ENCODE measurements at places on chromosomes 5 and 9.

DNA sequence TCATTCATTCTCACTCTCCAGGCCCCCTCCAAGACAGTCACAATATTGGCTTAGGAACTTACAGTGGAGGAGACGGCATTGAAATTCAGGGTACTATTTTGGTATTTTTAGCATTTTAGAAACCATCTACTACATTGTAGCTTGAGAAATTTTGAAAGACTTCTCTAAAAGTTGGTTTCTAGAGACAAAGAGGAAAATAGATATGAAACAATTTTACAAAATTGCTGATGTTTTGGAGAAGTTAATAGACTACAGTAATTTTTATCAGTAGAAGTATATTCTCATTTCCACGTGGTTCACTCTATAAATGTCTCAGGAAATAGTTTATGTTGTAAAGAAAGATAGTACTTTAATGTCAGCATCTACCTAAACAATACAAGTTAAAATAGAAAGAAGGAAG lies 63.2 kb upstream of the ZSWIM6 start:
- DNase-seq: no peak

DNA sequence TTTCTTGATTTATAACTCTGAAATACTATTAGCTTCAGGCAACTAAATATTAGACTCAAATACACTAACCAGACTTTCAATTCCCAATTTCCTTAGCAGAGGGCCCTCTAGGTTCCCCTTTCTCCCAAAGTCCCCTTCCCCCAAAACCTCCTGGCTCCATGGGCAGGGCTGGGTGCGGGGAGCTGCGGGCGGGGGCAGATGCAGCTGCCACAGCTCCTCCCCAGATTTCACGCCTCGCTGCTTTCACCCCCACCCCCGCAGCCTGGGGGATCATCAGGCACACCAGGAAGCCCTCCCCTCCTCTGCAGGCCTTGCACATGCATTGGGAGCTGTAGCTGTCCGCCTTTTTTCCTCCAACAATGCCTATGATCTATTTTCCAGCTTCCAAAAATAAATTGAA lies 82.8 kb upstream of the SPATA31C2 start:
- no peak for DNase-seq

GRCh38 chr5:122141751-122142150 lies 12.4 kb downstream of the ZNF474 start:
- DNase-seq: no peak

GRCh38 chr5:169591636-169592035 lies 8.1 kb downstream of the SPDL1 start:
- DNase-seq: no peak

- DNase-seq: no peak
Measured at GRCh38 chr5:14148890-14149671, 5.9 kb downstream of the TRIO start.

GRCh38 chr9:93525476-93525875 lies 50.9 kb upstream of the PHF2 start:
- DNase-seq: no peak

DNA sequence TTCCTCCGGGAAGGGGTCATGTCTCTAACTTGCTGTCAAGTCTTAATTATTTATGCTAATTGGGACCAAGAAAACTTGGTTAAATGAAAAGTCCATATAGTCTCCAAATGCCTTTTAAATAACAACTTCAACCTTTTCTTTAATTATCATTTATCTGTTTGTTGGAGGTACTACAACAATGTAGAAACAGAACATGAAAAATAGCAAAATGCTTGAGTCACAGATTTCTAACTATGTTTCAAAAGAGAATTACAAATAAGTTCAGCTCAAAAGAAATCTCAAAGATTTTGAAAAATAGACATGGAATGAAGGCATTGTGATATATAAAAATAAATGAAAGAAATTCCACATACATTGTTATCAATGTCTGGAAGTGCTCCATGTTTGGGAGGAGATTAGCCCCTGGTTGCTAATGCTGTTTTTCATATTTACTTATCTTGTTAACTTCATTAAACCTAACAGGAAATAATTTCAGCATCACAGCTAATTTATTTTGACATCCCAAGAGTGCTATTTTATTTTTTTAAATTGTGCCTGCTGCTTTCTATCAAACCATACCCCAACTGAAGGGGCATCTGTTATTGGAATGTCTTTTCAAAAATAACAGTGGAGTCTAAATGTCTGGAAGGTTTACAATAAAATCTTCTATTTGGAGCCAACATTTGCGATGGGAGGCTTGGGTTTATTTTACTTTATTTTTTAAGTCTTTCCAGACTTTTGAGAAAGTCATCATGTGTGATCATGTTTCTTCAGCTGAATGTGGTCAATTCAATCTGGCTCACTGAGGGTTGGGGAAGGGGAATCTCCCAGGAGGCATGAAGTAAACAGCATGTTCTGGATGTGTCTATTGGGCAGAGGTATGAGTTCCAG lies 53.1 kb upstream of the ANKRD55 start:
- no peak for DNase-seq

Data from NCI-H345 (cell line).